ENCODE measurements at places on chromosomes 12 and 14.

DNA sequence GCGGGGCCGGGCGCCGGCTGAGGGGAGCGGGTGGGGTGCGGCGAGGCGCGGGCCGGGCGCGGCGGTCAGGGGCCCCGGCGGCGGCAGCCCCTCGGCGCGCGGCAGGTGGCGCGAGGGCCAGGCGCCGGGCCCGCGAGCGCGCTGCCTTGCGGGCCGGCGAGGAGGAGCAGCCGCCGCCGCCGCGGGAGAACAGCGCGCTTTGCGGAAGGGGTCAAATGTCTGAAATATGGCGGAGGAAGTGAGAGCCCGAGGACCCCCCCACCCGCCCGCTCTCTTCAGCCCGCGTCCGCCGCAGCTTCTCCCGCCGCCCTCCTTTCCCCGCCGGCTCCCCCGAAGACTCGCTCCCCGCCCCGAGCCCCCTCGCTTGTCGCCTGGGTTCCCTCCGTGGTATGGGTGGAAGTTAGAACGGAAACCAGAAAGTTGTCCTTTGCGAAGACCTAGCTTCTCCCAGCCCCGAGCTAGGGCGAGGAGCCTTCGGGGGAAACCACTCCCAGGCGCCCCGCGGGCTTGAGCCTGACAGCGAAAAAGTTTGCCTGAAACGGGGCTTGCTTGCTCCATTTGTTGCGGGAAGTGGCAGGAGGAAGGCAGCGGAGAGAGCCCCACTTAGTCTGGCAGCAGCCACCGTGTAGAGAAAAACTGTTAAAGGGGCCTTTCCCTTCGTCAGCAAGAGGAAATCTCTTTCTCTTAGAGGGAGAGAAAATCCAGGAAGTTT, 551 bp downstream of the RAP1B start:
- H3K4me3 ChIP-seq = peak overlapping the region; percentile 100
- no peak for DNase-seq
- H3K36me3 ChIP-seq = no peaks in the 10 kb centered on the region
- no peak overlapping the region for H3K27ac ChIP-seq
- H3K4me1 ChIP-seq = peaks cover 1% of the 10 kb centered on the region
- H3K27me3 ChIP-seq = no peaks in the 10 kb centered on the region

DNA sequence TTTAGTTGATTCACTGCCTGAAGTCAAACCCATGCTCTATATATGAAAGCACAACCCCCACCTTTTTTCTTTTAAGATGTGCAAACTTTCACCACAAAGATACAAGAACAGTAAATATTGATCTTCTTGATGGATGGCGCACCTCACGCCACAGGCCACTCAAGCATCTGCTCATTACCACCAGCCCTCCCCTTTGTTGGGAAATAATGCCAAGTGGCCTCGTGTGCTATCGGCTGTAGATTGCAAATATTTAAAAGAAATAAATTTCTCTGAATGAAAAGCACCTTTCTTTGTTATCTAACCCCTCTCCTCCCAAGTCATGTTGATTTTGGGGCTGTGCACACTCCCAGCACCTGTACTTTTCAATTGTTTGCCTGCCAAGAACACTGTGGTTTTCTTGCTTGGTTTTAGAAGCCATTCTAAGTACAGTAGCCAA, 122.7 kb downstream of the C12orf42 start:
- DNase-seq = no peak
- no peak overlapping the region for H3K27ac ChIP-seq
- H3K27me3 ChIP-seq = no peaks in the 10 kb centered on the region

DNA sequence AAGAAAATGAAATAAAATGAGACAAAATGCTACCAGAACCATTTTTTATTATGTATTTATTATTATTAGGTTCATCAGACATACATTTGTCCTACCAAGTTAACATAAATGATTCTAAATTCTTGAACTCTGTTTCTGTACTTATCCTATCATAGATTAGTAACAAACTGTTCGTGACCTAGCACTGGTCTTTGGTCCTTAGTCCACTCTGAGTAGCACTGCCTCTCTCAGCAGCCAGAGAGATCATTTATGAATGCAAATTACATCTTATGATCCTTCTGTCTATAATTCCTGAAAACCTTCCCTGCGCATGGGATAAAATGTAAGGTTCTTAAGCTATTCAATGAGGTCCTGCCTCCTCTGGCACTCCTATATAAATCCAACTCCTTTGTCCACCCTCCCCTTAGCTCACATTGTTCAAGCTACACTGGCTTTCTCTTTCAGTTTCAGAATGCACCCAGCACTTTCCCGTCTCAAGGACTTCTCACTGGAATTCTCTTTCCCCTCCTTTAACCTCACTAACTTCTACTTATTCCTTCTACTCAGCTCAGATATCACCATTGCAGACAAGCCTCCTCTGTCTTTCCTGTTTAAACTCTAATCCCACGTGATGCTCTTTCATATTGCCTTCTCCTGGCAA, 17.1 kb downstream of the PDZRN4 start:
- no peak overlapping the region for H3K4me3 ChIP-seq
- H3K4me1 ChIP-seq = no peaks in the 10 kb centered on the region
- no peaks in the 10 kb centered on the region for H3K36me3 ChIP-seq
- no peak for DNase-seq

GRCh38 chr12:90268574-90268973, 559.9 kb upstream of the ATP2B1 start:
- no peak for DNase-seq
- H3K27ac ChIP-seq = no peak overlapping the region
- no peaks in the 10 kb centered on the region for H3K4me1 ChIP-seq
- no peaks in the 10 kb centered on the region for H3K36me3 ChIP-seq
- no peak overlapping the region for H3K4me3 ChIP-seq

DNA sequence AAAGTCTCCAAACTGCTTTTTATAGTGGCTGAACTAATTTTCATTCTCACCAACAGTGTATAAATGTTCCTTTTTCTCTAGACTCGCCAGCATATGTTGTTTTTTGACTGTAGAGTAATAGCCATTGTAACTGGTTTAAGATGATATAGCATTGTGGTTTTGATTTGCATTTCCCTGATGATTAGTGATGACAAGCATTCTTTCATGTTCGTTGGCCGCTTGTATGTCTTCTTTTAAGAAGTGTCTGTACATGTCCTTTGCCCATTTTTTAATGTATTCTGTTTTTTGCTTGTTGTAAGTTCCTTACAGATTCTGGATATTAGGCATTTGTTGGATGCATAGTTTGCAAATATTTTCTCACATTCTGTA, 404.9 kb downstream of the FLRT2 start:
- H3K27ac ChIP-seq = no peak overlapping the region
- DNase-seq = no peak
- no peaks in the 10 kb centered on the region for H3K4me1 ChIP-seq

Data from iPS DF 6.9 (cell line).